AG09309 (cell line): ENCODE measurements at places on chromosomes 1 and 21.

GRCh38 chr21:41378849-41379248 is 17.0 kb downstream of the MX2 start:
- no peak for DNase-seq

DNA sequence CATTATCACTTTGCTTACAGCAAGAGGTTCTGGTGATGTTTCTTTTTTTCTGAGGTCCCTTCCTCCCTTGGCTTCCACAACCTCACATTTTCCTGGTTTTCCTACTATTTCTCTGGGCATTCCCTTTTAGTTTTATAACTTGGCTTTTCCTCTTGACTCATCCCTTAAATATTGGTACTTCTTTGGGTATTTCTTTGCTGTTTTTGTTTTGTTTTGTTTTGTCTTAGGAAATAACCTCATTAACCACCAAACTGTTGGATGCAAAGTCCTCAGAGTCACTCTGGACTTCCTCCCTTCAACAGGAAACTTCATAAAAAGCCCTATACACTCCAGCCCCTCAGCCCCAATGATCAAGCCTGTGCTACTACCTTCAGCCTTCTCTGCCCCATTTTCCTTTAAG is 211.1 kb downstream of the DUSP10 start:
- no peak for DNase-seq

DNA sequence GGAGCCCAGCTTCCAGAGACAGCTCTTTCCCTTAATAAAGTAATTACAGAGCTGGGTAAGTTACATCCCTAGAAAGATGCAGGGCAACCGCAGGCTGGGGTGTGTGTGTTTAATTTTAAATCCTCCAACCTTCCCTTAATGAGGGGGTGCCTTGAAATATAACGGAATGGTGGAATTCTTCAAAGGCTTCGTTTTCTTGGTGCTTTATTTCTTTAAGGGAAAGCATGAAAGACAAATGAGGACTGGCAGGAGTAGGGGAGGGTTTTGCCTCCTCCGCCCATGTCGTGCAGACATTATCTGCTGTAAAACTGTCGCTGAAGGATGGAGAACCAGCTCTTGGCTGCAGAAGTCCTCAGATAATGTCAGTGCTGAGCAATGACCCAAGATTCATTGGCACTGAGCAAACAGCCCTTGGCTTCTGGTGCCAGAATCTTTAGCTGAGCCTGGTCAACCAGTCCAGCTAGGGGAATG is 15.5 kb downstream of the SLC6A17 start:
- DNase-seq, result no peak

DNA sequence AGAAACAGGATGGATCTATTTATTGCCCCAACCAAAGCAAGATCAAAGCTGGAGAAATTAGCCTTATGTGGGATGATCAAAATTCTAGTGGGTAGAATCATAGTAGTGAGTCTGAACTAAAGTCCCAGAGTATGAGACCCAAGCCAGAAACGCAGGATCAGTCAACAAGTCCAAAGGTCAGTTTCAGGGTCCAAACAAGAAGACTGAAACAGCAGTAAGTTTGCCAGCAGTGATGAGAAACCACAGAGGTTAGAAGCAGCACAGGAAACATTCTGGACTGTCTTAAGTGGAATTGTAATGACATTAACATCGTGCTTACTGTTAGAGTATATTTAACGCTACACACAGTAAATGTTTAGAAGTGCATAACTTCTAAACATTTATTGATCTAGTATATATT is 251.0 kb downstream of the LRRIQ3 start:
- DNase-seq, result no peak

DNA sequence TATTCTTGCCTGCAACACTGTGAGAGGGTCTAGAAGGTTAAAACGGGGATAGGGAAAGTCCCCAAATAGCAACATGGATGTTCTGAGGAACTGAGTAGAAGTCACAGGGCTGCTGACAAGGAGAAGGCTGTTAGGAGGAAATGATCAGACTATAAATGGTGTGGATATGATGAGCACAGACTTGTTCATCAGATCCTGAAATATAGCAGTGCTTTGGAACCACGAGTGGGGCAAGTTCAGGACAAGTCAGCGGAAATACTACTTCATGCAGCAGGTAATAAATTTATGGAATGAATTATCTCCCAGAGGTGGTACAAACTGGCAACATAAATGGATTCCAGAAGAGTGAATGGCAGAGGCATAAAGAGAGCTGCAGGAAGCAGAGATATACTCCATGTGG is 3.2 kb upstream of the KIAA0040 start:
- no peak for DNase-seq
